HFFc6 (cell line): ENCODE measurements at places on chromosomes 16 and 17. TPM values are rescaled to one million over a fixed set of nuclear protein-coding genes. Genes with fewer than 3 reads are reported as not detected.

RNU2-1 gene
- total RNA-seq: 2,816 to 5,398 TPM (median 3,050 TPM) in 3 replicates

WWOX gene
- 0.46 to 3.5 TPM (median 2.9 TPM) in 3 replicates for total RNA-seq

GRCh38 chr16:69926241-69926640, 24.9 kb upstream of the CLEC18A start:
- DNase-seq: no peak

DNA sequence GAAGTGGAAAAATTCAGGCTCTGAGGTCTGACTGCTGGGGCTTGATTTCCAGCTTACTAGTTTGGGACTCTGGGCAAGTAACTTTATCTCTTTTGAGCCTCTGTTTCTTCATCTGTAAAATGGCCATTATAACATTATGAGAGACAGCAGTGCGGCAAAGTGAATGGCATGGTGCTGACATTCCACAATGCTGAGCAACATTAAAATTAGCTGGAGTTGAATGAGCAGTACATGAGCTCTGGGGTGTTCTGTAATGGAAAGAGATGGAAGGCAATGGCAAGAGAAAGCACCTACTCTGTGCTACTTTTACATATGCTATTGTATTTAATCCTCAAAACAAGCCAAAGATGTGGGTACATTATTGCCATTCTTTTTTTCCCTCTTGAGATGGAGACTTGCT, 535.7 kb upstream of the CDH11 start:
- no peak for DNase-seq

RHBDL3 gene
- not detected in 2 replicates for total RNA-seq

BRIP1 gene
- 4.8 to 9.7 TPM (median 8.0 TPM) in 3 replicates for total RNA-seq

NTN1 gene
- total RNA-seq: not detected in 3 replicates

DNA sequence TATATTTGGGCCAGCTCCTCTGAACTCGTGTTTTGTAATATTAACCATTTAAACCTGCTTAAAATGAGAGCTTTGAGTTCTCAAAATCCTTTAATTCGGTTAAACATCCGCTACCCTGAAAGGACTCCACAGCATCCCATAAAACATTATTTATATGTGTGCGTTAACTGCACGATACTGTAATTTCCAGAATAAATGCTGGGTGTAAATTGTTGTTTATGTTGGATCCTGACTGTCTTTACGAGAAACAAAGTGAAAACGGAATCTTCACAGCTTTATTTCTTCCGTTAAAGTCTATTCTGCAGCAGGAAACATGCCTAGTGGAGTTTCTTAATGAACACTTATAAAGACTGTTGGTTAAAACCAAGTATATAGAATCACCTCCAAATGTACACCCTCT, 143.4 kb downstream of the SNX11 start:
- DNase-seq: no peak

- no peak for DNase-seq
These were observed 14.1 kb downstream of the CD7 start for GRCh38 chr17:82302991-82303943.

DNA sequence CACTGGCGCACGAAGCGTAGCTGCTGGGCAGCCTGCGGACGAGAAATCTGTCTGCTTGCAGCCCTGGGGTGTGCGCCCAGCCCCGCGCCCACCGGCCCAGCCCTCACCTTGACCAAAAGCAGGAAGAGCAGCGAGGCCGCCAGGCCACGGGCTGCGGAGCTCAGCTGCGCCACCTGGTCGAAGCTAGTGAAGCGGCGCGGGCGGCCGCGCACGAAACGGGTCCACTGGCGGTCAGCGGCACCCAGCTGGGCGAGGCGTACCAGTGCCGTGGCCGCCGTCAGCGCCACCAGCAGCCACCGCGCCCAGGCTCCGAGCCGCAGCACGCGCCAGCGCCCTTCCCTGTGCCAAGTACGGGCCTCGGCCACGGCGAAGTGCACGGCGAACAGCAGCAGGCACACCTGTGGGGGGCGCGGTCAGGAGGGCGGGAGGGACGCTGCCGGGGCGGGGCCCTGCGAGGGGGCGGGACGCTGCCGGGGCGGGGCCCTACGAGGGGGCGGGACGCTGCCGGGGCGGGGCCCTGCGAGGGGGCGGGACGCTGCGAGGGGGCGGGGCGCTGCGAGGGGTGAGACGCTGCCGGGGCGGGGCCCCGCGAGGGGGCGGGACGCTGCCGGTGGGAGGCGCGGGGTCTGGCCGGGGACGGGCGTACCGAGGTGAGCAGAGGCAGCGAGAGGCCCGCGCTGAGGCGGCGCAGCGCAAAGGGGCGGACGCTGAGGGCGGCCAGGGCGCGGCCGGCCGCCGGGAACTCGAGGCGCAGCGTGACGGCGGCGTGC, 43.2 kb downstream of the TSC2 start:
- DNase-seq: no peak

GRCh38 chr17:71937914-71938313, 182.9 kb upstream of the SOX9 start:
- no peak for DNase-seq

FOXN1 gene
- not detected in 3 replicates for total RNA-seq

OR2C1 gene
- not detected in 3 replicates for total RNA-seq
